Stomach (tissue), 19 donors: ENCODE measurements at places on chromosomes 4 and X. TPM values are rescaled to one million over a fixed set of nuclear protein-coding genes. Genes with fewer than 3 reads are reported as not detected.

GRCh38 chr4:38615847-38616246 is 48.2 kb upstream of the KLF3 start:
- H3K27me3 ChIP-seq = no peaks in the 10 kb centered on the region
- DNase-seq = peak; percentile 38
- no peak overlapping the region for H3K4me3 ChIP-seq
- peaks cover 8% of the 10 kb centered on the region for H3K4me1 ChIP-seq
- peak overlapping the region; percentile 48 for H3K27ac ChIP-seq

- H3K4me3 ChIP-seq = no peak overlapping the region
- no peak overlapping the region for H3K27ac ChIP-seq
- H3K27me3 ChIP-seq = no peaks in the 10 kb centered on the region
- H3K36me3 ChIP-seq = no peaks in the 10 kb centered on the region
Measured at GRCh38 chr4:4776335-4776734, 83.1 kb upstream of the MSX1 start.

Gene CLNK
- total RNA-seq = 1.3 TPM

DNA sequence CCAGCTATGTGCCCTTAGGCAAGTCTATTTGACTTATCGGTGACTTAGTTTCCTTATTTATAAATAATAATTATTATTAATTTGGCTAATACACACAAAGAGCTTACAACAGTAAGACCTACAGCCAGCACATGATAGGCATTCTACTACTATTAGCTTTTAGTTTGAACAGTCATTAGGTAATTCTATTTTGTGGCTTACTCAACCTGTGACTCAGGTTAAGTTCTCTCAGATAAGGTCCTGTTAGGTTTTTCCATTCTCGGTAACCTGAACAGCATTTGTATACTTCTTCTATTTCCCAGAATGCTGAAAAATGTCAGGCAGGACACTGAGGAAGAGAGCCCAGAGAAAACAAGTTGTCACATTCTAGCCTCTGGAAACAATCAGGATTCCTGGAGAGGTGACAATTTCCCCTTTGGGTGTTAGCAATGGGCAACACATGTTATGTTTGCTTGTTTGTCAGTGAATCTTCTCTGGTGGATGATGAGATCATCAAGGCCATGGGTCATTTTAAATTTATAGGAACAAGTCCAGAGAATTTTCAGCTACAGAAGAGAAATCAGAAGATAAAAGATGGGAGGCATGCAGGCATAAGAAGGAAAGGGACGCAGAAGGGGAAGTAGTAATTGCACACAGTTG is 2144.7 kb downstream of the PCDH7 start:
- no peaks in the 10 kb centered on the region for H3K36me3 ChIP-seq
- no peak overlapping the region for H3K4me3 ChIP-seq
- H3K27me3 ChIP-seq = no peaks in the 10 kb centered on the region
- H3K27ac ChIP-seq = no peak overlapping the region
- DNase-seq = no peak

- no peaks in the 10 kb centered on the region for H3K27me3 ChIP-seq
- H3K36me3 ChIP-seq = no peaks in the 10 kb centered on the region
- H3K4me1 ChIP-seq = no peaks in the 10 kb centered on the region
Measured at GRCh38 chrX:129793604-129794191, 13.9 kb downstream of the SASH3 start.

Gene HPGD
- total RNA-seq = 492 TPM

DNA sequence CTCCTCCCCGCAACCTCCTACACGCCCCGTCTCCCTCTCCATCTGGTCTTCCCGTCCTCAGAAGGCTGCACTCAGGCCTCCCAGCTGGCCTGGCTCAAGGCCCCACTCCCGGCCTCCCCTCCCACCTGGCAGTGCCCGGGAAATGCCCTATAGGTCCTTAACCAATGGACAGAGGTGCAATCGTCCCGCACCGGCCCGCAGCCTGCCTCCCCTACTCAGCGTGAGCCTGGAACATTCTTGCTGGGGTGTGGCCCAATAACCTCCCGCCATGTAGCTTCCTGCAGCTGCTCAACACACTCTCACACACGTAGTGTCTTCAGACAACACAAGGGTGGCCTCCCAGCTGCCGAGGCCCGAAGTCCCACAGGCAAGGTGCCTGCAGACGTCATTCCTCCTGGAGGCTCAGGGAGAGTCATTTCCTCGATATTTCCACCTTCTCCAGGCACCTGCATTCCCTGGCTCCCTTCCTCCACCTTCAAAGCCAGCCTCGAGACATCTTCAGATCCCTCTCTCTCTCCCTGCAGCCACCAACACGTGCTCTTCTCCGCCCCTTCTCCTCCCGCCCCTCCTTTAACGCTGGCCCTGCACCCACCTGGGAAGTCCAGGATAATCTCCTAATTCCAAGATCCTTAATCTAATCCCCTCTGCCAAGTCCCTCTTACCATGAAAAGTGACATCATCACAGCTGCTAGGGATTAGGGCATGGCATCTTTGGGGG is 56.2 kb downstream of the ADRA2C start:
- peaks cover 16% of the 10 kb centered on the region for H3K27me3 ChIP-seq
- H3K4me1 ChIP-seq = peaks cover 9% of the 10 kb centered on the region
- H3K4me3 ChIP-seq = no peak overlapping the region
- peak; percentile 38 for DNase-seq
- H3K27ac ChIP-seq = no peak overlapping the region

Gene PAGE4
- total RNA-seq = not detected

Gene PRMT9
- 5.8 TPM for total RNA-seq

DNA sequence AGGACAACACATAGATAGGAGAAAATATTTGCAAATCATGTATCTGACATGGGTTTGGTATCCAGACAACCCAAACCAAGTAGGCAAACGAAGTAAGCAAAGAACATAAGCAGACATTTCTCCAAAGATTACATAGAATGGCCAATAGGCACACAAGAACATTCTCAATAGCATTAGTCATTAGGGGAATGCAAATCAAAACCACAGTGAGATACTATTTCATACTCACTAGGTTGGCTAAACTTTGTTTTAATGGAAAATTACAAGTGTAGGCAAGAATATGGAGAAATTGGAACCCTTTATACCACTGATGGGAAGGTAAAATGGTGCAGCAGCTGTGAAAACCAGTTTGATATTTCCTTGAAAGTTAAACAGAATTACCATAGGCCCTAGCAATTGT is 74.7 kb downstream of the CHRNA9 start:
- H3K36me3 ChIP-seq = no peaks in the 10 kb centered on the region
- no peaks in the 10 kb centered on the region for H3K27me3 ChIP-seq
- no peak overlapping the region for H3K4me3 ChIP-seq
- H3K4me1 ChIP-seq = peaks cover 8% of the 10 kb centered on the region

DNA sequence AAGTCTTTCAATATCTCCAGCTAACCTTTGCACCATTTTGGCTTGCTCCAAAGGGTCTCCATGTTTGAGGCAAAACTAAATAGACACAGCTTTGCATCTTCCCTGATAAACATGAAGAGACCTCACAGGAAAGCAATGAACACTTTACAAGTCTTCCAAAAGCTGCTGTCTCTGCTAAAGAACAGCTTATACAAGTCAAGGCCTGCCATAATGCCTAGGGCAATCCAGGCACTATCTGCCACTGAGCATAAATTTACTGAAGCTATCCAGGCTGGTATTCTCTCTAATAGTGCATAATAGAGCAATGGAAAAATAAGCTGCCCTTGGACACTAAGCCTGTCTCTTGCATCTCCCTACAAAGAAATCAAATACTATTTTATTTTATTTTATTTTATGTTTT is 60.1 kb upstream of the S100G start:
- no peak overlapping the region for H3K4me3 ChIP-seq
- no peaks in the 10 kb centered on the region for H3K4me1 ChIP-seq
- no peak overlapping the region for H3K27ac ChIP-seq
- no peaks in the 10 kb centered on the region for H3K36me3 ChIP-seq
- DNase-seq = no peak

GRCh38 chr4:7124689-7125442 is 57.0 kb upstream of the GRPEL1 start:
- peak overlapping the region; percentile 55 for H3K27ac ChIP-seq
- no peak overlapping the region for H3K4me3 ChIP-seq
- peaks cover 17% of the 10 kb centered on the region for H3K4me1 ChIP-seq
- no peaks in the 10 kb centered on the region for H3K27me3 ChIP-seq
- DNase-seq = peak; percentile 78

DNA sequence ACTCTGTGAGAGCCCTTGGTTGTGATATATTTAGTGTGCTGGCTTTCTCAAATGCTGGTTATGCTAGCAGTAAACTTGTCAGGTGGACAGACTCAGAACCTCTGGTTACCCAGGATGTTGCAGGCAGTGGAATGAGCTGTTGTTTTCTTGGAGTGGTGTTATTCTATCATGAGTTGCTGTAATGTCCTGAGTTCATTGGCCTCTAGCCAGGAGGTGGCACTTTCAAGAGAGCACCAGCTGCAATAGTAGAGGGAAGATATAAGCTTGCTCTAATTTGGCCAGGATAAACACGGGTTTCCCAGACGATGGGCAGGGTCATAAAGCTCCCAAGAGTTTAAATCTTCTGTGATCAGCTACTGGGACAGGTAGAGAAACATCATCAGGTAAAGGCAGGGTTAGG is 95.0 kb upstream of the UBQLN2 start:
- no peak for DNase-seq
- H3K36me3 ChIP-seq = no peaks in the 10 kb centered on the region
- no peaks in the 10 kb centered on the region for H3K4me1 ChIP-seq
- peaks cover 4% of the 10 kb centered on the region for H3K27me3 ChIP-seq
- no peak overlapping the region for H3K4me3 ChIP-seq

DNA sequence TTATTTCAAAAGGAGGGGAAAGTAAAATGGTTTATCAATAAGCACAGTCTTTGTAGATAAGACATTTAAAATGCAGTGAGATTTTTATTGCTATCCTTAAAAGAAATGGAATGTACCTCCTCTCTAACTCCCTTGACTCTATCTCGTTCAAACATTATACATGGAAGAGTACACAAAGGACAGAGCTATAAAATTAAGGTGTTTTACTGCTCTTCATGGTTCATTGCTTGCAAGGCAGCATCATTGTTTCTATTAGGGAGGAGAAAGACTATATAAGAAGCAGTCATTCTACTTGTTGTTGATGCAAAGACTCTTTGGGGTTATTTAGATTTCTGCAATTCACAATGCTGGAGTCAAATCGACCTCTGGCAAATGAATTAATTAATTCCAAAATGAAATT is 380.2 kb upstream of the NDST3 start:
- no peaks in the 10 kb centered on the region for H3K4me1 ChIP-seq
- H3K36me3 ChIP-seq = no peaks in the 10 kb centered on the region
- H3K27ac ChIP-seq = no peak overlapping the region
- DNase-seq = no peak

DNA sequence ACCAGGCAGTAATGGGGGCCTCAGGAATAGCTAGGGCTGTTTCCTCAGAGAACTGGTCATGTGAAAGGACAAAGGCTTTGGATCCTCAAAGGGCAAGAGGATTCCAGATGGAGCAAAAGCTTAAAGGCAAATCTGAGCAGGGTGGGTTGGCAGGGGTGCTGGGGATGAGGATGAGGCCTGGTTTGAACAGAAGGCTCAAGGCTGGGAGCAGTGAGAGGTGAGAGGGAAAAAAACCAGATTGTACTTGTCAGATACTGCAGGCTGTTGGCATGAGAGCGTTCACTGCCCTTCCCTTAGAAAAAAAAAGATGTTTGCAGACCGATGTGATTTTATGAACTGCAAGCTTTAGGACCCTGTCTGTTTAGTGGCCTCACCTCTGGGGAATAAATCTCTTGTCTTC is 75.3 kb upstream of the PLAC1 start:
- no peaks in the 10 kb centered on the region for H3K4me1 ChIP-seq
- H3K36me3 ChIP-seq = no peaks in the 10 kb centered on the region
- H3K27ac ChIP-seq = no peak overlapping the region
- no peak overlapping the region for H3K4me3 ChIP-seq
- DNase-seq = no peak
